ENCODE measurements at places on chromosomes 6 and 20.

GRCh38 chr6:41713159-41713649 is 22.2 kb downstream of the TFEB start:
- DNase-seq = no peak

- DNase-seq = no peak
These were observed 78.0 kb downstream of the RWDD2A start for GRCh38 chr6:83270971-83271719.

DNA sequence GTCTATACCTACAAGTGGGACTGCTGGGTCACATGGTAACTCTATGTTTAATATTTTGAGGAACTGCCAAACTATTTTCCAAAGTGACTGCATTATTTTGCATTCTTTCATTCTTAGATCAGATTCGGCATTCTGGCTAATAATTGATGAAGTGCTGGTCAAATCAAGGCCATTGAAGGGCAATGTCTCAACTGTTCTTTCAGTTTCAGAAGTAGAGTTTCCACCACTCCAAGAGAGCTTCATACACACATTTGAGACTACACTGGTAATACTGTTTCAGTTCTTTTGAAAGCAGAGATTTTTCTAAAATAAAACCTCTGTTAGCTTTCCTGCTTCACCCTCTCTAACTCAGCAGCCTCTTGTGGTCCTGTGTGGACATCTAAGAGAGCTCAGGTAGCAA is 154.5 kb downstream of the CFAP61 start:
- no peak for DNase-seq

GRCh38 chr20:6506906-6507305 is 260.6 kb upstream of the BMP2 start:
- no peak for DNase-seq

GRCh38 chr6:98833307-98834059 is 891 bp upstream of the POU3F2 start:
- no peak for DNase-seq

DNA sequence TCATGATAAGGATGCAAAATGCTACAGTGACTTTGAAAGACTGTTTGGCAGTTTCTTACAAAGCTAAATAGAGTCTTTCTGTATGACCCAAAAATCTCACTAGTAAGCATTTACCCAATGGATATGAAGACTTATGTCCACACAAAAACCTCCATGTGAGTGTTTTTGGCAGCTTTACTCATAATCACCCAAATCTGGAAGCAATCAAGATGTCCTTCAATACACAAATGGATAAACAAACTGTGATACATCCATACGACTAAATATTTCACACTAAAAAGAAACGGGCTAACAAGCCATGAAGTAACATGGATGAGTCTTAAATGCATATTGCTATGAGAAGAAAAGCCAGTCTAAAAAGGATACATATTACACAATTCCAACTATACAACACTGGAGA is 117.2 kb downstream of the PDE10A start:
- no peak for DNase-seq

- DNase-seq = no peak
These were observed 610 bp downstream of the CASP8AP2 start for GRCh38 chr6:89830170-89830809.

DNA sequence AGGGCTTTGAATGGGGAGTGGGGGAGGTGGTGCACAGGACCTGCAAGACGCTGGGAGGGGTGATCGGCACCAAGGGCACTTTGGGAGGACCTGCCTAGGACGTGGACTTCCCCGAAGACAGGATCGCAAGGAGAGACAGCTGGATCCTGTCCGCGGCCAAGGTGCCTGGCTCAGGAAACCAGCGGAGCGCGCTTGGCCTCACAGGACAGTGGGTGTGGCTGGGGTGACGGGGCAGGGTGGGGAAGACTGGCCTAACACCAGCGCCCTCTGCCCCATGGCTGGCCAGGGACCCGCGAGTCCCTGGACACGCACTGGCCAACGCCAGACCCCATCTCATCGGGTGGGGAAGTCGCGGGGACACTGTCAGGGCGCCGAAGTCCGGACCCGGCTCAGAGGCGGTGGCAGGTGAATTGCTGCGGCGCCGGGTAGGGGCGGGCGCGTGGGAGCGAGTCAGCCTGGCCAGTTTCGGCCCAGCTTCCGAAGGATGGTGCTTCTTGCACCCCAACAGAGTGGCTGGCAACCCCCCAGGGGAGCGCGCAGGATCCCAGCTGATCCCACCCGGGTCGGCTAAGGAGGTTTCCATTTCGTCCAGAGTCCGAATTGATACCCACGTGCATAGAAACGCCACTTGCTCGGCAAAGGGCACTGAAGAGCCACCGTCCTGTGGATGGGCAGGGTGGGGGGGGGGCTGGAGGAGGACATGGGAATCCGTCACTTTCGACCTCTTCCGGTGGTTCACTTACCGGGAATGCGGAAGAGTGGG is 785 bp upstream of the THBD start:
- DNase-seq = no peak

- no peak for DNase-seq
These were observed 11.8 kb downstream of the ADTRP start for GRCh38 chr6:11766589-11767450.

All from CD4-positive, alpha-beta T cell treated with Interleukin-12 subunit alpha and Interleukin-12 subunit beta, for 1 hour (primary cell).